ENCODE measurements at places on chromosomes 13 and 19.

DNA sequence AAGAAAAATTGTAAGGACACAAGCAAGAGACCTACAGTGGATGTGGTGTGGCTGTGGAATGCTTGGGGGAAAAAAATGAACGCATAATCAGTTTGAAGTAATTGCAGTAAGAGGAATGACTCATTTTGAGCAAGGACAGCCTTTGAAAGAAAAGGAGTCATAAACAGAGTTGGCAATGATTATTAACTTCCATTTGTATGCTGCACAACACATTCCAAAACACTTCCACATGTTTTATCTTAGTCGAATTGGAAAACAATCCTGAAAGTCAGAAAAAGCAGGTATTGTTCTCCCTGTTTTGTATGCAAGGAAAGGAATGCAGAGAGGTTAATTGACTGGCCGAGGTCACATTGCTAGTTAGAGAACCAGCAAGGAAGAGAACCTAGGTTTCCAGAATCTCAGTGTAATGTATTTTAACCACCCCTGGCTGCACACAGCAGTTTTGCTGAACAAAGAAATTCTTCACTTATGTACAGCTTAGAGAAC, 630.0 kb upstream of the MIR17HG start:
- no peak for DNase-seq

- DNase-seq, result no peak
Observed at GRCh38 chr19:32129141-32129540, 216.3 kb upstream of the ZNF507 start.

- no peak for DNase-seq
Observed at GRCh38 chr19:14835011-14835410, at the start of the genes OR7A5 and OR7C1. OR7A5 (minus strand) TSS chr19:14835185; CDS start chr19:14828241, 6,944 bp downstream. OR7C1 (minus strand) TSS chr19:14835185; CDS start chr19:14800136, 35,049 bp downstream.

GRCh38 chr19:19575411-19575810, 37.3 kb downstream of the CILP2 start:
- DNase-seq, result no peak

DNA sequence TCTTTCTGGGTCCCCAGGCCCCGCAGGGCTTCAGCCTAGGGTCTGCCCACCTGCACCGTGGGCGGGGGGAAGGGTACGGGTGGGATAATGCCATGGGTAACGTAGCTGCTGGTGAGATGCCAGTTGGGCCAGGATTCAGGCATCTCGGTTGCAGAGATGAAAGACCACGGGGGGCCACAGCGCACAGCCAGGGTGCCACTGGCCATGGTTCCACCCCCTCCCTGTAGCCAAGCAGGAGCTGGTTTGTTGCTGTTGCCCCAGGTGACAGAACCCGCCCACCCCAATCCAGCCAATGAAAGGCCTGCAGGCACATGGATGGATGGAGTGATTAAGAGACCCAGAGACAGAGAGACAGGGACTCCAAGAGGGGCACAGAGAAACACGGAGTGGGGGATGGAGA, 1.0 kb upstream of the CGB7 start:
- no peak for DNase-seq

DNA sequence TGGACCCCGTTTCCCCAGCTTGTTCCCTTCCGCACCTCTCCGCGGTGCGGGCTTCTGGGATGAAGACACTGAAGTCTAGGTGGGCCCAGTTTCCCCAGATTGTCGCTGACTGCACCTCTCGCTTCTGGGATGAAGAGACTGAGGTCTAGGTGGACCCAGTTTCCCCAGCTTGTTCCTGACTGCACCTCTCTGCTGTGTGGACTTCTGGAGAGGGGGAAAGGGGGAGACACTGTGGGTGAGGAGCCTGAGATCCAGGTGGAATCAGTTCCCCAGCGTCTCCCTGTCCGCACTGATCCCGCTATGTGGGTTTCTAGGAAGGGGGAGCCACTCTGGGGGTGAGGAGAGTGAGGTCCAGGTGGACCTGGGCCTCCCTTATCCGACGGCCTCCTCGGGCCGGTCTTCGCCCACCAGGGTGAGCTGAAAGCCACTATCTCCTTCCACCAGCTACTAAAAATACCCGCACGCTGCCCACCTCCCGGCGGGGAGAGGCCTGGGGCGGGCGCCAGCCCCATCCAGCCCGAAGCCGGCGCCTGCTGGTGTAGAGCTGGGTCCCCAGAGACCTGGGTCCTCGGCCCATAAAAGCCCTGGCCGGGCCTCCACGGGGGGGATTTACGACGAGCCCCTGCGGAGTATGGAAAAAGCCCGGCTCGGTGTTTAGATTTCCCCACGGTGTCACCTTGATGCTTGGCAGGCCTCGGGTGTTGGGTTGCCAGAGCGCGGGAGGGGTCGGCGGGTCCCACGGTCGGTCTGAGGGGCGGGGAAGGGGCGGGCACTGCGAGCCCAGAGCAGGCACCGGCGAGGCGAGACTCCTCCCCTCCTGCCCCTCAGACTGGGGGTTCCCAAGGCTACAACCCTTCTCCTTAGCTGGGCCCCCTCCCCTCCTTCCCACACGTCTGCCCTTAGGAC, 10.6 kb downstream of the FUT6 start:
- no peak for DNase-seq

DNA sequence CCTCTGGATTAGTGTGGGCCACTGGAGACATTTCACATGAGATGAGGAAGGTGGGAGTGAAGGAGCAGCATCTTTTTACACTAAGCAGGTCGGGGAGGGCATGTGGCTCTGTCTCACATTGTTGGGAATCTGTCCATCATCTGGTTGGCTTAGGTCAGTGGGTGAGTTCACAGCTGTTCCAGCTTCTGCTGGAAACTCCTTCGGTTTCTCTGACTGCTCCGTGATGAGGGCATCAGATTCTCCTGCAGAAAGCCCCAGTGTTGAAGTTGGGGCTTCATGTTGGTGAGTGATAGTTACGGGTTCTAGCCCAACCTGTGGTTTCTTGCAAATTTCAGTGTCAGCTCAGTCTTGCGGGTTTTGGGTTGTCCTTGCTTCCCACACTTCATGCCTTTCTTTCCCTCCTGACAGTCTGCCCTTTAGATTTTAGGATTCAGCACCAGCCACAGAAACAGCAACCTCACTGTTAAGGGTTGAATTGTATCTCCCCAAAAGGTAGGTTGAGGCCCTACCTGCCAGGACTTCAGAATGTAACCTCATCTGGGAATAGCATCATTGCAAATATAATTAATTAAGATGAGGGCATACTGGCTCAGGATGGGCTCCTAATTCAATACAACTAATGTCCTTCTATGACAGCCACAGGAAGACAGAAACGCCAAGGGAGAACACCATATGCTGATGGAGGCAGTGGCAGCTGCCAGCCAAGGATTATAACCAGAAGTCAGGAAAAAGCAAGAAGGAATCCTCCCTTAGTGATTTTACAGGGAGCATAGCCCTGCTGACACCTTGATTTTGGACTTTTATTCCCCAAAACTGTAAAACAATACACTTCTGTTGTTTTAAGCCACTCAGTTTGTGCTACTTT, 7.6 kb upstream of the ALOX5AP start:
- DNase-seq, result no peak

- peak; percentile 5 for DNase-seq
Observed at GRCh38 chr19:57708641-57709361, at the start of gene ZNF154. ZNF154 (minus strand) TSS chr19:57709204; CDS start chr19:57708971, 233 bp downstream.

DNA sequence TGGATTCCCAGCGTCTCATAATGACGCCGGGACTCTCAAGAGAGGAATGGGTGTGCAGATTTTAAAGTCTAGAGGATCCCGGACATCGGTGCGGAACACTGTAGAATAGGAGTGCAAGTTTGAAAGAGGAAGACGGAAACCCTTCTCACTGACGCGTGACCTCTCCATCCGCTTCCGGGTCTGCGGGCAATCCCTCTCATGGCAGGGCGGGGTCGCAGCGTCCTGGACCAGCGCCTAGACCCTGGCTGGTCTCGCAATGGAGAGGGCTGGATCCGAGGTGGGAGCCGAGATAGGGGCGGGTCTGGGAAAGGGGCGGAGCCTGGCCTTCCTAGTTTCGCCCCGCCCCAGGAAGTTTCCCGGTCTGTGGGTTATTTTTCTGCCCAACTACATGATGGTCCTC, 4.6 kb upstream of the ZNF845 start:
- no peak for DNase-seq

DNA sequence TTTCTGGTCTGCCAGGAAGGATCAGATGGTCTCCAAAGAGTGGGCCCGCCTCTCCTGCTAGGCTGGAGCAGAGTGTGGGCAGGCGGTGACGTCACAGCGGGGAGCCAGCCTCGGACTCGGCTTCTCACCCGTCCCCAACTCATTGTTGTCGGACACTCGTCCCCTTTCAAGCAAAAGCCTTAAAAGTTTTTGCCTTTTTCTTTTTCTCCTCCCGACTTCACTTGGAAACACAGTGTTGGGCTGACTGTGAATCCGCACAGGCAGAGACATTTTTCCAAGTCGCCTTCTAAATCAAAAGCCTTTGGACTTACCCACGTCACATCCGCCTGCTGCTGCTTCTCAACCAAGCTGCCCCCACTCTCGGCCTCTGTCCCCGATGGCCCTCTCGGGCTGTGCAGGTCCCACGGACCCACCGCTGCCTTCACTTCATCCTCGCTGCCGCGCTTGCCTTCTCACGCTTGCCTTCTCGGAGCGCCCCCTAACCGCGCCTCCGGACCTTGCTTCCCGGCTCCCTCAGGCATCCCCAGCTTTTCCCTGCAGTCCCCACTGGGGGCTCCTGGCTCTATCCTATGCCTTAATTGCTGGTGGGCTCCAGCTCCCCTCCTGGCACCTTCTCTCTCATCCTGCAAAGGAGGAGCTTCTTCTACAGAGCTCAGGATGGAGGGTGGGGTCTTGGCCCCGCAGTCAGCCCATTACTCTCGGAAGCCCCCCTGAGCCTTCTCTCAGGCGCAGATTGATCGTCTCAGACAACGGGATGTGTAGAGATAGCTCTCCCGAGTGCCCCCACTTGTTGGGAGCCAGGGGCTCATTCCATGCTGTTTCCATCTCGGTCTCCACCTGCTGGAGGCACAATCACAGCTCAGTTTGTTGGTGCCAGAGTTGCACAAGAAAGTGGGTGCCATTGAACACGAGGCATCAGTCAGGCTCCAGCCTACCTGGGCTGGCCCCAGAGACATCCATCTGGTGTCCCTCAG, 3.9 kb upstream of the ZNF135 start:
- DNase-seq, result no peak

- no peak for DNase-seq
Observed at GRCh38 chr19:2449019-2449418, 7.7 kb downstream of the LMNB2 start.

GRCh38 chr19:15443838-15444237, 5.9 kb downstream of the WIZ start:
- no peak for DNase-seq

DNA sequence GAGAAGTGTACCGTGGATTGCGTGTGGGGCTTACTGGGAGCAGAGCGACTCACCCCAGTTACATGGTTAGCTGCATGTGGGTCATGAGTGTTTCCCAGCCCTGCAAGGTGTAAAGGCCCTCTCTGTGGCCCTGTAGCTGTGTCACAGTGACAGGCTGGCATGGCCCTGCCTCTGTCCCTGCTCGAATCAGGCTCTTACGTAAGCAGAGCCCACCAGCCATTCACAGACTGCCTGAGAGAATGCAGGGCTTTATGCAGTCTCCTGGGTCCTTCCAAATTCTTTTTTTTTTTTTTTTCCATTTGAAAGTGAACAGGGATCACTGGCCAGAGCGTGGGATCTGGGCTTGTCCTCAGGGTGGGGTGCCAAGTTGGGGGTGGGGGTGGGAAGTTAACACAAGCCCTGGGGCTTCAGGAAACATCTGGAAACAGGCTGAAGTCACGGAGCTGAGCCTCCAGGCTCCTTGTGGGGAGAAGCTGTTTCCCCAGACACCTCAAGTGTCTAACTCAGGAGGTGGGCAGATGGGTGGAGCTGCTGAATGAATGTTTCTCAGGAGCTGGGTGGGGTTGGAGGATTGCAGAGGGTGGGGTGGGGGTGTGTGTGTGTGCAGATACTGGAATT, 13.4 kb downstream of the TECR start:
- DNase-seq, result no peak

DNA sequence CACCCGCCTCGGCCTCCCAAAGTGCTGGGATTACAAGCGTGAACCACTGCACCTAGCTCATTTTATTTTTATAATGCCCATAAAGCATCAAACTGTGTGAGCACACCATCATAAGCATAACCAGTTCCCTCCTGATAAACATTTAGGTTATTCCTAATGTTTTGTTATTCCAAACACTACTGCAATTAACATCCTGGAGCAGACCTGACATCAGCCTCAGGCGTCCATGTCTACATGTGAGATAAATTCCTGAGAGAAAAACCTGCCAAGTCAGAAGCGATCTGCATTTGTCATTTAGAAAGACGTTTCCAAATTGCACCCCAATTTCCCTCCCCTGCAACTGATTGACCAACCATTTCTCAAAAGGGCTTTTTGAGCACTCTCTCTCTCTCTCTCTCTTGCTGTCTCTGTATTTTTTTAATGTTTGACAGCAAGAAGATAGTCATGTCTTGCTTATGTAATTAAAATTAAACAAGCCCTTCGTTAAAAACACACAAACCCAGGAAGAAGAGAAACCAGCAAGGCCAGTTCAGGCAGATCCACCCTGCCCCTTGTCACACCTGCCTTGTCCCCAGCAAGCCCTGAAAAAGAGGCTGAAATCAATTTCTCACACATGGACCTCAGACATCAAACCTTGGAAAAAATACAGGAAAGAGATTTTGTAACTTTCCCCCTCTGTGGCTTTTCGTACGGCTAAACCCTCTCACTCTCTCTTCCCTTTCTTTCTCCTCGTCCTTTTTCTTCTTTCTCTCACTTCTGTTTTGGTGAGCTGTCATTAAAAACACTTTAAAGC, 9.9 kb downstream of the LYPD3 start:
- DNase-seq, result no peak

GRCh38 chr13:87131611-87132010, 539.6 kb upstream of the SLITRK5 start:
- DNase-seq, result no peak

- DNase-seq, result peak; percentile 36
Observed at GRCh38 chr13:45119469-45119990, 780 bp upstream of the GTF2F2 start.

GRCh38 chr13:66207610-66208009, 1022.5 kb downstream of the PCDH9 start:
- no peak for DNase-seq

GRCh38 chr13:60152114-60152513, 11.6 kb downstream of the DIAPH3 start:
- no peak for DNase-seq

GRCh38 chr13:47457626-47458025, 543.4 kb downstream of the SUCLA2 start:
- no peak for DNase-seq

DNA sequence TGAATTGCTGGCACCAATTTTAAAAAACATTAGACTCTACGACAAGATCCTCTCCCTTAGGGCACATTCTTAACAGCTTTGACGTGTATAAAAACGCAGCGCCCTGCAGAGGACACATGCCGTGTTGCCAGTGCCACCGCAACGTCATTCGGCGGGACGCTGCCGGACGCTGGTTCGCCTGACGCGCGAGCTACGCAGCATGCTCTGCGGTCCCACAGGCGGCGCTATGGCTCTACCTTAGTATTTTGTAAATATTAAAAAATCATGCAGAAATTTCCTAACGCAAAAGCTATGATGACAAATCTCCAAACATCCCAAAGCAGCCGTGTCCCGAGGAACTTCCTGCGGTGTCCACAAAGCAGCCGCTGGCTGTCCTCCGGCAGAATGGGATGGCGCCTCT, 4.2 kb upstream of the ADPRHL1 start:
- no peak for DNase-seq

GRCh38 chr13:104460554-104460953, 1394.3 kb upstream of the SLC10A2 start:
- DNase-seq, result no peak

GRCh38 chr19:50003810-50004419, 21.3 kb downstream of the VRK3 start:
- no peak for DNase-seq

All from activated T-cell treated with anti-CD3 and anti-CD28 coated beads for 1 hour (primary cell).